Panc1 (cell line): ENCODE measurements at places on chromosomes 12 and 14.

DNA sequence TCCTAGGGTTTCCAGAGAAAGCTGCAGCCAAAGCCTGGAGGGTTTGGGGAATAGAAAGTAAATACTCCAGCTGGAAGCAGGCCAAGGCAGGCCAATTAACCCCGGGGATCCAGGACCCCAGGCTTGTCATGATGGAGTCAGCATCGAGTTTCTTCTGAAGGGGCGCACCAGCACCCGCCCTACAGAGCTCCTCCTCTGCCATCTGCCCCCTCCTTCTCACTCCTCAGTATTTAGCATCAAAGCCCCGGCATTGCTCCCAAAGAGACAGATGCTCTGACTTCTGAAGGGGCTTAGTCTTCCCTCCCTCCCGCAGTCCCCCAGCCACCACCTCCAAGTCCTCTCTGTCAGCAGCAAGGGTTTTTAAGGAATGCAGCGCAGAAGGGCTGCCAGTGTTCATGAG lies 285.1 kb upstream of the NOS1 start:
- no peak for DNase-seq

DNA sequence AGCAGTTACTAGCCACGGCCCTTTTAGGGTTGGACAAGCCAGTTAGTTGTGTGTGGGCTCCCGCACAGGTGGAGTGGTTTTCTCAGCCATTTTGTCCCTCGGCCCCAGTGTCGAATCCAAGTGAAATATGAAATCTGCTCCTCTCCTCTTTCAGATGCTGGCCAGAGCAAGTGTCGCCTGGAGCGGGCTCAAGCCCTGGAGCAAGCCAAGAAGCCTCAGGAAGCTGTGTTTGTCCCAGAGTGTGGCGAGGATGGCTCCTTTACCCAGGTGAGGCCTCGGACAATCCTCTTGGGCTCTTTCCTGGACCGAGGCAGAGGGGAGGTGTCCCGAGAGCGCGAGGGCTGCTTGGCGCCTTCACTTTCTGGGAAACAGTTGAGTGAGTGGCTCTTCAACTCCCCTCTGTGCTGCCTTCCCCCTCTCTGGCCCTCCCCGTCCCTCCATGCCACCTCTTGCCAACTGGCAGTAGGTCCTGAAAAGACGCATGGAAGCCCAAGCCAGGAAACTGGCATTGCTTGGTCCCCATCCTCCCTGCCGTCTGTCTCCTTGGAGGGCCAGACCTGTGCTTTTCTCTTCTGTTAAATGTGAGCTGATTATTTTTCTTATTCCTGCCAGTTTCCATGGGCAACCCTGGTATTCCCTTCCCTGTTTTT lies 74.2 kb downstream of the SMOC1 start:
- DNase-seq: no peak

DNA sequence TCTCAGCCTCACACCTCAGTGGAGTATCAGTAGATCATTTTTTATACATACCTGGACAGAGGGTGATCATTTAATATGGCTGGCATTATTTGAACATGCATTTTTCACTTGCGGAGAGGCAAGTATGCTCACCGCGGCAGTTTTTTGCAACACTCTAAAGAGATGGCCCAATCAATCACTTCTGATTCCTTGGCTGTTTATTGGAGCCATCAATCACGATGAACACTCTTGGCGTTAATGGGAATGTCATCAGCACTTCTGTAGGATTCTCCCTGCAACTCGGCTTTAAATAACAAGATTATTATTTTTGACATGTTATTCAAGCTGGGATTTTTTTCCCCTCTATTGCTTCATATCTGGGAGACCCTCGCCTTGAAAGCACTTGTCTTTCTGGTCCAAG lies 46.9 kb upstream of the SLC24A4 start:
- no peak for DNase-seq

- no peak for DNase-seq
Observed at GRCh38 chr12:54377007-54377406, 7.5 kb downstream of the ZNF385A start.

DNA sequence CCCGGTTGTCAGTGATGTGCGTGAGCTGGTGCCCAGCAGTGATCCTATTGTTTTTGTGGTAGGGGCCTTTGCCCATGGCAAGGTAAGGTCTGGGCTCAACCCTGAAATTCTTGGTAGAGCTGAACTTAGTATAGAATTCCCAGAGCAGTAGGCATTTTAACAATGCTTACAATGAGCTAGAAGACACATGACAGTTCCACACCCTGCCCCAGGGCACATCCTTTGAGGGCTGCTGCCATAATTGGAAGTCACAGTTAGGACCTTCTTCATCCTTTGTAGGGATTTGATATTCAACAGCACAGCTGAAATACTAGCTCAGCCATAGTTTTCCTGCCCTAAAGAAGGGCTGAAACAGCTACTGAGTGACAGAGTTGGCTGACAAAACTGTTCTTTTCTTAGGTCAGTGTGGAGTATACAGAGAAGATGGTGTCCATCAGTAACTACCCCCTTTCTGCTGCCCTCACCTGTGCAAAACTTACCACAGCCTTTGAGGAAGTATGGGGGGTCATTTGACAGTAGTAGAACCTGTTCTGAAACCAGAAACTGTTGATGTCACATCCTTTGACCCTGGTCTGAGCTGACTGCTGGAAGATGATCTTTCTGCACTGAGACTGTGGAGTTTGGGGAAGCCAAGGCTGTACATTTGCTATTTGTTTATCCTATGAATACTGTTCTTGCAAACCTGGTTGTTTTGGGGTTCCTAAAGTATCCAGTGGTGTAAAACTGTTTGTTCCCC lies 4.8 kb downstream of the EMG1 start:
- no peak for DNase-seq

DNA sequence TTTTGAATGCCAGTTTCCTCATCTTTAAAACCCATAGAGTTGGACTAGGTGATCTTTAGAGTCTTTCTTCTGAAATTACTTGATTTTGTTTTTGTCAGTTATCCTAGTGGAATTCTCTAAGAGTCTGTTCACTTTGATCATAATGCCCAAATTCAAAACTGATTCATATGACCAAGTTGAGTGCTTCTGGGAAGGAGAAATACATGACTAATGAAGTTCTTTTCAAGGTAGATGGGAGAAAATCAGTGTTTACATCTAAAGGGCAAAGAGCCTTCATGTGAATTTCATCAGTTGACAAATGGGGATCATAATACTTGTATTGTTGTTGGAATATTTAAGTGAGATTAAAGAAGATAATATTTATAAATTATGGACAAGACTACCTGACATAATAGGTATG lies 53.2 kb downstream of the ERC1 start:
- no peak for DNase-seq
